ENCODE measurements at places on chromosomes 11 and 22. TPM values are rescaled to one million over a fixed set of nuclear protein-coding genes. Genes with fewer than 3 reads are reported as not detected.

- no peak for DNase-seq
These were observed 35.3 kb downstream of the IGSF9B start for GRCh38 chr11:133921513-133921912.

Gene IGLL1
- total RNA-seq: not detected

Gene AMPD3
- 8.7 TPM for total RNA-seq

GRCh38 chr22:26709617-26710390, 52.4 kb downstream of the MIAT start:
- DNase-seq: no peak

Gene RIMBP3B
- not detected for total RNA-seq

GRCh38 chr11:69204941-69205742, 49.4 kb downstream of the SMIM38 start:
- no peak for DNase-seq

DNA sequence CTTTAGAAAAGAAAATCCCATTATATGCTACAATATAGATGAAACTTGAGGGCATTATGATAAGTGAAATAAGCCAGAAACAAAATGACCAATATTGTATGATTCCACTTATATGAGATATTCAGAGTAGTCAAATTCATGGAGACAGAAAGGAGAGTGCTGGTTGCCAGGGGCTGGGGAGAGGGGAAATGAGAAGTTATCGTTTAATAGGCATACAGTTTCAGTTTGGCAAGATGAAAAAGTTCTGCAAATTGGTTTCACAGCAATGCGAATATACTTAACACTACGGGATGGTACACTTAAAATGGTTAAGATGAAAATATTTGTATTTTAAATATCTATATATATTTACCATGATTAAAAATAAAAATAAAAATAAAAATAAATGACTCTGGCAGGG, 31.1 kb upstream of the RDX start:
- DNase-seq: no peak

- DNase-seq: no peak
These were observed 25.7 kb downstream of the ARHGAP1 start for GRCh38 chr11:46674463-46675287.

DNA sequence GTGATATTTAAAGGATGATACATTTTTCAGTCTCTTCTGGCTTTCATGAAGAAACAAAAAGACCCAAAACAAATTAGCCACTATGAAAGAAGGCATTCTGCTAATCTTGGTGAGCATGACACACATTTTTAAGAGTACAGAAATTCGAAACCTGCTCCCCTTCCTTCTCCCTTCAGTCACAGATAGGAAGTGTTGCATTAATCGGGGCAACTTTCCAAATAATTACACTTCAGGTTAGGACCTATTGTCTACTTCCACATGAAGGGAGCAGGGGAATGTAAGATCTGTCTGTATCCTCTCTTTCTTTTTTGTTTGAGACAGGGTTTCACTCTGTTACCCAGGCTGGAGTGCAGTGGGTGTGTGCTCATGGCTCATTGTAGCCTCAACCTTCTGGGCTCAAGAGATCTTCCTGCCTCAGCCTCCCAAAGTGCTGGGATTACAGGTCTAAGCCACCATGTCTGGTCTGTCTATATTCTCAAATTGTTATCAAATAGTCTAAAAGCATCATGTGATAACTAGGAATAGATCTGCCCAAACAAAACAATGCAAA, 45.8 kb downstream of the NCAM1 start:
- no peak for DNase-seq

GRCh38 chr11:65501472-65502273, 2.8 kb downstream of the MALAT1 start:
- no peak for DNase-seq

GRCh38 chr11:10908215-10908951, 50.5 kb upstream of the ZBED5 start:
- no peak for DNase-seq

Gene ISX
- total RNA-seq: not detected

DNA sequence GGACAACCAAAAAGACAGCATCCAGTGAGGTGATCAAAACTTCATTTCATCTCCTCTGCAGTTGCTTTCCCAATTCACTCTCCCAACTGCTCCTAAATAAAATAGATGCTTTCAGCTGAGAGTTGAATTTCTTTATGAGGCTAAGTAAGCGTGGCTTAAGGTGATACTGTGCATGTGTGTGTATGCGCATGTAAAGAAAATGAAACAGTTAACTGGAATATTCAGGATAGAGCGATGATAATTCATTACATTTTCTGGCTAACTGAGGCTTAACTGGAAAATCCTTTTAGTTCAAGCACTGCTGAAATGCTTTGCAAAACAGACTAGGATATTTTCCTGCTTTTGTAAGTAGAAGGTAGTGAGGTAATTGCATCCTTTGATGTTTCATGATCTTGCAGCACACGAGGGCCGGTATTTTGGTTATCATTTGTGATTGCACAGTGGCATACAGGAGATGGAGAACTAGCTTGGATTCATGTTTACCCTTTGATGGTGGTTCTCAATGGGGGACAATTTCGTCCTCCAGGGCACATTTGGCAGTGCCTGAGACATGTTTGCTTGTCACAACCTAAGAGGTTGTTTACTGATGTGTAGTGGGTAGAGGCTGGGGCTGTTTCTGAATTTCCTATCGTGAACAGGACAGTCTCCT, 71.2 kb downstream of the ZBTB16 start:
- no peak for DNase-seq

Gene P2RY2
- 6.8 TPM for total RNA-seq

GRCh38 chr11:68449951-68450350, 10.6 kb upstream of the PPP6R3 start:
- no peak for DNase-seq

DNA sequence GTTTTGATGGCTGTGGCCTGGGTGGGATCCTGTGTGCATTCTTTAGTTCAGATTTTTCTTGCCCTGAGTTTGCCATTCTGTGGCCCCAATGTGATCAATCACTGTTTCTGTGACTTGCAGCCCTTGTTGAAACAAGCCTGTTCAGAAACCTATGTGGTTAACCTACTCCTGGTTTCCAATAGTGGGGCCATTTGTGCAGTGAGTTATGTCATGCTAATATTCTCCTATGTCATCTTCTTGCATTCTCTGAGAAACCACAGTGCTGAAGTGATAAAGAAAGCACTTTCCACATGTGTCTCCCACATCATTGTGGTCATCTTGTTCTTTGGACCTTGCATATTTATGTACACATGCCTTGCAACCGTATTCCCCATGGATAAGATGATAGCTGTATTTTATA, 620 bp downstream of the OR4C16 start:
- DNase-seq: no peak

- no peak for DNase-seq
These were observed 10.1 kb upstream of the HTR3B start for GRCh38 chr11:113894421-113894996.

All from tibial nerve (tissue), 4 donors.